DMS53 (cell line): ENCODE measurements at places on chromosomes 13 and 19.

GRCh38 chr13:75197803-75198202 is 284.2 kb downstream of the TBC1D4 start:
- no peak for DNase-seq

DNA sequence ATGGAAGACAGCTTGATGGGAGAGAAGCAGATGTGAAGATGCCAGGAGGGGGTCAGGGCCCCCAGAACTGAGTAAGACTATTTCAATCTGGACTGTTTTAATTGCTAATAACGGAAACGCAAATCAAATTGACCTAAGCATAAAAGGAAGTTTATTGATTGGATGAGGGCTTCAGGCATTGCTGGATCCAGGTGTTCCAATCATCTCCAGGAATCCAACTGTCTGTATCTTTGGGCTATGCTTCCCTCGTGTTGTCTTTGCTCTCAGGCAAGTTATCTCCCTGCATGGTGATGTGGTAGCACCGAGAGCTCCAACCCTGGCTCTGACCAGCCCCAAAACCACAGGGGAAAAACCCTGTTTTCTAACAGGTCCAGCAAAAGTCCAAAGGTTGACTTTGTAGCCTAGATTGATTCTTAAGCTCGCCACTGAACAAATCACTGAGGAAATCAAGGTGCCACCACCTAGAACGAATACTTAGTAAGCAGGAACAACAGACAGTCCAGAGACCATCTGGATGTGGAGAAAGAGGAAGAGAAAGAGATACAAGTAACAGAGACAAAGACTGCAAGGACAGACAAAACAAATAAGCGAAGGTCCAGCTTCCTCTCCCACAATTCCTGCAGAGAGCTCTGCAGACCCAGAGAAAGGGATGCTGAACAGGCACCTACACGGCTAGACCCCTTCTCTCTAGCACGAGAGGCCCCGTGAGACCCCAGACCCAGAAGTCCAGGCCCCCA is 1.2 kb upstream of the C19orf81 start:
- no peak for DNase-seq

GRCh38 chr19:32901504-32902161 is 32.1 kb upstream of the SLC7A9 start:
- DNase-seq, result peak; percentile 29

DNA sequence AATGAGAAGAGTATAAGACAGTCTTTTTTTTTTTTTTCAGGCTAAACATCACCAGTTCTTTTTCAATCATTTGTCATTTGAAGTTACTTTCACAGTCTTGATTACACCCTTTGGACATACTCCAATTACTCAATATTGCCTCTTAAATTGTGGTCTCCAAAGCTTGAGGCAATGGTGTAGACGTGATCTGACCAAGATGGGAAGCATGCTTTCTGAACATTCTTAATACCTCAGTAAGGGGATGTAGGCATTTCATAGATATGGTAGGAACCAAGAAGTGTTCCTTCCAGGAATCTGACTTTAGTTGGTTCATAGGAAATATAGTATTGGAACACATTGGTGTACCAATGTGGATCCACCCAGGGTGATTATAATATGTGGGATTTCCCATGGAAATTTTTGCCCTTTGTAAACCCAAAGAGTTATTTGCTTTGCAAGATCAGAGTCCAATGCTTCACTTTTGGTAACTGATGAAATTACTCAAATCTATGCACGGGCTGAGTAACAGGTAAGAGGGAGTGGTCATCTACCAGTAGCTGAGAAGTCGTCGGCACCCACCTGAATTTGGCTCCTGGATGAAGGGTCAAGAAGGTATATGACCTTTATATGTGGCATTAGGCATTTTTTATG is 62.2 kb downstream of the ERCC5 start:
- DNase-seq, result no peak

GRCh38 chr13:30846311-30846710 is 59.8 kb upstream of the MEDAG start:
- no peak for DNase-seq

DNA sequence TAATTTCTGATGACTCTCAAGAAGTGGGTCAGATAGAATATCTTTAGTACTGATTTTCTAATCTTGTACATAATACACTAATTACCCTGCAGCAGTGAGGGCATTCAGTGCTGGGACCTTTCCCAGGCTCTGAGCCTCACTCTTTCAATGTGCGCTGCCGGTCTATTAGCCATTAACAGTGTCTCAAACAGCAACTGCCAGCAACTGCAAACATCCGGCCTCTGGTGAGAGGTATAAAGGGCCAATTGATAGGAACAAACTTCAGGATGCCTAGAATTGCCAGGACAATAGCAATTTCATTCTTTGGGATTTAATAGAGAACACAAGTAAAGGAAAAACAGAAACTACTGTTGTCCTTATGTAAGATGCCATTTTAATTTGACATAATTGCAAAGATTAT is 604.4 kb upstream of the SPRY2 start:
- peak; percentile 60 for DNase-seq

- DNase-seq, result peak; percentile 77
Measured at GRCh38 chr13:23433171-23434153, at the start of gene SACS. SACS (minus strand) TSS chr13:23433702; CDS start chr13:23411239, 22,463 bp downstream.

DNA sequence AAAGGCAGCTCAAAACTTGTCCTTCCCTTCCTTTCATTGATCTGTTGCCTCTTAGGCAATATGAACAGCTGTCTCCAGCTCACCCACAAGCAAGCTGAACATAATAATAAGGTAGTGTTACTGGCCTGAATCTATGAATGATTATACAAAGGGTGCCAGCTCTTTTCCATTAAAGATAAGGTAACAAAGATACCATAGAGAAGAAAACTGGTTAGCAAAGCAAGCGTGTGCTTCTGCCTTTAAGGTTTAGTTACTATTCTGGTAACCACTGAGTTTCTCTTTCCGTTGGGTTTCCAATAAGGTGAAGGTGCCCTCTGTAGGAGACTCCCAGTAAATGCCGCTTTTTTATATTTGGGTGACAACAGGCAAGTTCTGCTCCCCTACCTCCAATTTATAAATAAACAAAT is 12.1 kb upstream of the DACH1 start:
- DNase-seq, result peak; percentile 54

DNA sequence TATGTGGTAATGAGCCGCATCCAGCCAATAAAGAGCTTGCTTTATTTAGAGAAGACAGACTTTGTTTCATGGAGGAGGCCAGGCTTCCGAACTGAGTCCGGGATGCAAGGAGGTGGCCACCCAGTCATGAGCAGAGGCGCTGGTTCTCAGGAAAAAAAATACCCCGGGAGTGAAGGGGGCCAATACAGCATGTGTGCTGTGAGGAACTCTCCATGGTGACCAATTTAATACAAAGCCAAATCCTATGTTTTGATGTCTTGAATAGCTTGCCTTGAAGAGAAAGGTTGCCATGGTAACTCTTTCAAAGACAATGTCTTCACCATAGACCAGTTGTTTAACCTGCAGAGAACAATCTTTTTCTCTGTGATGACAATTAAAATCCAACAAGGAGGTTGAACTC is 43.4 kb upstream of the PDCD5 start:
- peak; percentile 43 for DNase-seq

GRCh38 chr13:66899955-66900354 is 330.2 kb downstream of the PCDH9 start:
- DNase-seq, result no peak

DNA sequence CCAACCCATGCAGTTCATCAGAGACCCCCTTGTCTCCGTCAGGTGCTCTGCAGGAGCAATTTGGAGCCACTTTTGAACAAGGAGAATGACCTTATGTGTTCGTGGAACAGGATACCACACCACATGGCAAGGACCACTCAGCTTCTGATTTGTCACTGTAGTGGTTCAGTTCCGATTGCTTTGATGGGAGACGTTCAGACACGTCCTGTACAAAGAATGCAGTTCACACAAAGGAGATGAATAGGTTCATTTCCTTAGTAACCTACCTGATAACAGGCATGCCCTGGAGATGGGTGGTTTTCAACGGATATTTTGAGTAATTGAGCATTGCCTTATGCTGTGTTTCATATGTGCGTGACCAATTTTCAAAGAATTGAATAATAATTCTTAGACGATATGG is 17.2 kb downstream of the FGF9 start:
- DNase-seq, result no peak
